Stimulated activated naive B cell treated with anti-CD40 and anti-IgM and Interleukin-4, amounts not matched to agents 10 μg/mL and 1 μg/mL and 100 μg/mL, for 72 hours (primary cell): ENCODE measurements at places on chromosomes 3 and 15.

GRCh38 chr15:40806672-40807027 is 239 bp upstream of the ZFYVE19 start:
- DNase-seq = no peak

GRCh38 chr3:51275111-51275805 is 109.8 kb upstream of the MANF start:
- DNase-seq = no peak

DNA sequence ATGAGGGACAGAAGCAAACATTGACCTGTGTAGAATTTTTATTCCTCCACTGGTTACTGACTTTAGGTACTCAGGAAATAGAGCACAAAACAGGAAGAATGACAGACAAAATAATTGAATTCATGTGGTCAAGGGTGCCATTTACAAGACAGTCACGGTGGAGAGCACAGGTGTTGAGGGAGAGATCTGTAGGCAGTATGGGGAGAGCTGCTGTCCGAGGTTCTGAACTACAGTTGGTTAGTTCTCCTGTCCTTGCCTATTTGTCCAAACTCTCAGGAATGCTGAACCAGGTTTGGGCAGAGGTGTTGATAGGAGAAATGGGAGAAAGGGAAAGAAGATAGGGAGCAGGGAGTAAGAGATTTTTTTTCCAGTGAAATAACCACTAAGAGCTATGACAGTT is 178.5 kb upstream of the ZBTB20 start:
- DNase-seq = no peak

- peak; percentile 72 for DNase-seq
Observed at GRCh38 chr15:72117486-72118016, 399 bp downstream of the MYO9A start.

DNA sequence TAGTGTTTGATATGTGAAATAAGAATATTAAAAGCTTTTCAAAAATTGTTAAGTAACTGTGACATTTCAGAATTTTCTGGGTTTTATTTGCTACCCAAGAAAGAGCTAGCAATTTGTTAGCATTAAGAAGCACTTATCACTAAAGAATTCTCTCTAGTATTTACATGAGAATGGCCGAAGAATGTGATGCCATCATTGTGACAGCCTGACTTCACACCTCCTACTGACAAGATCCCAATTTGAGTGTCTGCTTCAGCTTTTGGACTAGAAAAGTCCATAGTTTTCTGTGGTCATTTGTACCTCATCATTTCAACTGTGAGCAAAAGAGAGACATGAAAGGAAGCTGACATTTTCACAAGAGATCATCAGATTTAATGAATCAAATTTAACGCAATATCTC is 548.1 kb upstream of the AGTR1 start:
- DNase-seq = no peak

- DNase-seq = no peak
Observed at GRCh38 chr3:33392703-33393125, 47.5 kb downstream of the UBP1 start.

DNA sequence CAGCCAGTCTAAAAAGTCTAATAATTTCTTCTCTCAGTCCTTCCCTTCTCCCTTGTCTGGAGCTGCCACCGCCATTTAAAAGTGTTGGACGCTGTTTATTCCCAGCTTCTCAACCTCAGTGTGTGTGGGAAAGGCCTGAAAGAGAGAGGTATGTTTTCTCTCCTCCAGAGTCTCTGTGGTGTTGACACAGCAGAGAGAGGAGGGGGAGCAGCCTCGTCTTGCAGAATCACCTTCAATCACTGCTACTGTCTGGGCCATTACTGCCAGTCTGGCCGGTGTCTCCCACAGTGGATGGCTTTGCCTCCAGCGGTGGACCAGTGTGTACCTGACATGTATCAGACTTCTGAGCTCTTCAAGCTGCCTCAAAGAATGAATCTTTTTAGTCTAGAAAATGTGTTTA is 101.4 kb upstream of the TRIM42 start:
- no peak for DNase-seq

DNA sequence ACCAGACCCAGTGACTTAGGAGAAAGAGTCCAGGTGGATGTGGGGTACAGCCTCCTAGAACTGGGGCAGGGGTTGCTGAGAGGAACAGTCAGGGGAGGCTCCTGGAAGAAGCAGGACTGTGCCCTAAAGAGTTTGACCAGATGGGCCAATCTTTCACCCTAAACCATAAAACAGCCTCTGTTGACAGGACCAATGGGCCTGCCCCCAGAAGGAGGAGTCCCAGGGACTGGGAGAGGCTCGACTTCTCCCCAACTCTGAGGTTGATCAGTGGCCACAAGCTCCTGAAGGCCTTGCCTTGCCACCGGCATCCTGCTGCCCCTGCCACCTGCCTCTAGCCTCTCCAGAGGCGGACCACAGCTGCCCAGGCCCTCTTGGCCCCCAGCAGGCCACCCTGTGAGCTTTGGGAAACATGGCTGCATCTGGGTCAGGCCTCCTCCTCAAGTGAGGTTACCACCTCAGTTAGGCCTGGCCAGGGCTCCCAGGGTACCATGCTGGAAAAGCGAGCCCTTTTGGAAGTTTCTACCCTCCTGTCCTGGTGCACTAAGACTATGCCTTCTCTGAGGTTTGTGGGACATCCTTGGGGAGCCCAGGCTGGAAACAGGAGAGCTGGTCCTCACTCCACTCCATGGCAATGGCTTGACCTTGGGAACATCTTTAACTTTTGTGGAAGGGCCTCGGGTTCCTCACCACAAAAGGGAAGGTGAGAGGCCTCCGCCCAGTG is 2.8 kb downstream of the VIPR1 start:
- no peak for DNase-seq
